ENCODE measurements at places on chromosomes 7 and 10. TPM values are rescaled to one million over a fixed set of nuclear protein-coding genes. Genes with fewer than 3 reads are reported as not detected.

- H3K4me1 ChIP-seq = peaks cover 40% of the 10 kb centered on the region
- peak overlapping the region; percentile 95 for H3K27ac ChIP-seq
- H3K27me3 ChIP-seq = no peaks in the 10 kb centered on the region
- DNase-seq = peak; percentile 72
- peaks cover 4% of the 10 kb centered on the region for H3K36me3 ChIP-seq
These were observed 122.8 kb downstream of the UBE2H start for GRCh38 chr7:129829737-129830631.

- peak; percentile 20 for DNase-seq
- H3K27ac ChIP-seq = no peak overlapping the region
- no peaks in the 10 kb centered on the region for H3K36me3 ChIP-seq
- no peaks in the 10 kb centered on the region for H3K27me3 ChIP-seq
- H3K4me1 ChIP-seq = peaks cover 3% of the 10 kb centered on the region
These were observed 268.4 kb upstream of the SLC26A5 start for GRCh38 chr7:103714376-103714927.

- no peak overlapping the region for H3K4me3 ChIP-seq
- H3K27me3 ChIP-seq = no peaks in the 10 kb centered on the region
- no peaks in the 10 kb centered on the region for H3K4me1 ChIP-seq
- no peak overlapping the region for H3K27ac ChIP-seq
- no peaks in the 10 kb centered on the region for H3K36me3 ChIP-seq
These were observed 213.6 kb upstream of the TBX20 start for GRCh38 chr7:35467456-35467978.

DNA sequence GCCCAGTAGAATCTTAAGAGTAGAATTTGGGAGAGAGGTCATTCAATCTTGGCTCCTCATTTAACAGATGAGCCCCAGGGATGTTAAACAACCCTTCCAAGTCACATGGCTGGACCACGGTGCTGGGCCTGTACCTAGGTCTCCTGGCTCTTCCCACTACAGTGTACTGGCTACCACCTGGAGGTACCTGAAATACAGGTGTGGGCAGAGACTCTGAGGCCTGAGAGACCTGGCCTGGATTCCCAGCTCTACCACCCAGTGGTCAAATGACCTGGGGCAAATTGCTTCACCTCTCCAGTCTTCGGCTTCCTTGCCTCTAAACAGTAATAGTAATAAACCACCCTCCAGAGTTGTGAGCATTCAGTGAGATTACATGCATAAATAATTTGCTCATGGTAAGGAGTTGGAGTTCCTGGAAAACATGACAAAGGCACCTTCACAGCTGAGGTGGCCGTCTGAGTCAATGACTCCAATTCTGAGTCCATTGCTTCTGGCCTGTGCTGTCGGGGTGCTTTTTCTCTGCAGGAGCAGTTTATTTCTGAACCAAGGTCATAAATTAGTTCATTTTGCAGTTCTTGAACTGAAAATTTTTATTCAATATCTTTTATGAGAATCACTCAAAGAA is 2.7 kb downstream of the GOT1 start:
- H3K4me3 ChIP-seq = no peak overlapping the region
- H3K27ac ChIP-seq = no peak overlapping the region
- DNase-seq = no peak
- no peaks in the 10 kb centered on the region for H3K27me3 ChIP-seq
- H3K36me3 ChIP-seq = peaks cover 6% of the 10 kb centered on the region

Gene PRDX3
- 127 TPM for total RNA-seq

Gene TYW1
- total RNA-seq = 16.3 TPM

- peaks cover 6% of the 10 kb centered on the region for H3K36me3 ChIP-seq
- no peak overlapping the region for H3K27ac ChIP-seq
- no peak overlapping the region for H3K4me3 ChIP-seq
- DNase-seq = no peak
These were observed 52.2 kb downstream of the ZNF467 start for GRCh38 chr7:149721084-149721601.

Gene ADRB1
- 0.62 TPM for total RNA-seq

Gene MBLAC1
- 2.7 TPM for total RNA-seq

GRCh38 chr10:33965795-33966581 is 631.5 kb upstream of the NRP1 start:
- H3K4me1 ChIP-seq = no peaks in the 10 kb centered on the region
- H3K4me3 ChIP-seq = no peak overlapping the region
- no peak for DNase-seq
- H3K36me3 ChIP-seq = no peaks in the 10 kb centered on the region
- no peak overlapping the region for H3K27ac ChIP-seq

DNA sequence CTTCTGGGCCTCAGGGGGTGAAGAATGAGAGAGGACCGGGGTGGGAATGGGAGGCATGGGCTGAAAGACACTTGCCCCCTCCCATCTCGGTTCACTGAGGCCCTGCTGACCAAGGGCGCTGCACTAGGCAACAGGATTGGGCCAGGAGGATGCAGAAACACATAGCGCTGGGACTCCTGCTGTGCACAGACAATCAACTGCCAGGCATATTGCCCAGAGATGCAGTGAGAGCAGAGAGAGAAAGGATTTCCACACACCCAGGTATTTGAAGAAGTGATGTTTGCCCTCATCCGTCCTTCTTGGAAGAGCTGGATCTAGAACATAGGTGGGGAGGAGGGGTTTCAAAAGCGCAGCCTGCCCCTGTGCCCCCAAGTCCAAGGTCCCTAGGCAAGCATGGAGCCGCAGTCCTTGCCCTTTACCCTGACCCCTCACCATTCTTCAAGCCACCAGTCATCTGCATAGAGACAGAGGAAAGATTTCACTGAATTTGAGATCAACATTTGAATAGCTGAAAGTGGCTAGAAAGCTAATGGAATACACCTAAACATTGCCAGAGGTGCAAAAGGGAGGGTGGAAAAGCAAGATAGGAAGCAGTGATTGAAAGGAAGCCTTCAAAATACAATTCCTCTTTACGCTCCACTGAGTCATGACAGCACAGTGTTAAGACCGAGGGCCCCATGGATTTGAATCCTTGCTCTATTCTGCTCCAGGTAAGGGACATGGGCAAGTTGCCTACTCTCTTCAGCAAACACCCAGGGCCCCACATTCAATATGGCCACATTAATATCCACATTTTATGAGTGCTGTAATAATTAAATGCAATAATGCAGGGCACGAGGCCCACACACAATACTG is 44.2 kb upstream of the TNS3 start:
- peaks cover 14% of the 10 kb centered on the region for H3K4me1 ChIP-seq
- H3K36me3 ChIP-seq = no peaks in the 10 kb centered on the region
- H3K27ac ChIP-seq = no peak overlapping the region
- no peak overlapping the region for H3K4me3 ChIP-seq

DNA sequence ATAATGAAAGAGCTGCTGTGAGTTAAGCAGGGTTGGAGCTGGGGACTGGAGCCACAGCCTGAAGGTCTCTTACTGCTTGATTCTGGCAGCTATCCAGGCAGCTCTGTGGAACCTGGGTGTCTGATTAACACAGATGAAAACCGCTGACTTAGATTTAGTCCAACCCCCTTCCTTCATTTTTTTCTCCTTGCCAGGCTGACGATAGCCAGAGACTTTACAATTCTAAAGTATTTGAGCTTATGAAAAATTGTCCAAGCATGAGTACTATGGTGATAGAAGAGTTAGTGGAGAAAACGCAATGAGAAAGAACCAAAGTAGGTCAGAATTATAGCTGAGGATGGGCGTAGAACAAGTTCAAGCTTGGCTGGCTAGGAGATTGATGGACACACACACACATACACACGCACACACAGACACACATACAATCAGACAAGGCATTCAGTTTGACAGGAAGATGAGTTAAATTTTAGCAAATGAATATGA is 13.5 kb upstream of the GPR85 start:
- no peaks in the 10 kb centered on the region for H3K27me3 ChIP-seq
- H3K4me3 ChIP-seq = no peak overlapping the region
- H3K36me3 ChIP-seq = no peaks in the 10 kb centered on the region
- H3K4me1 ChIP-seq = no peaks in the 10 kb centered on the region
- DNase-seq = peak; percentile 57

Gene SRRT
- 118 TPM for total RNA-seq

- H3K4me1 ChIP-seq = no peaks in the 10 kb centered on the region
- H3K36me3 ChIP-seq = no peaks in the 10 kb centered on the region
- no peak overlapping the region for H3K27ac ChIP-seq
- no peak for DNase-seq
These were observed 305.8 kb upstream of the GNAI1 start for GRCh38 chr7:79828866-79829265.

Gene APBB1IP
- not detected for total RNA-seq

Gene MARVELD1
- total RNA-seq = 79.2 TPM

GRCh38 chr10:89980166-89980565 is 278.8 kb downstream of the KIF20B start:
- no peak for DNase-seq
- H3K4me3 ChIP-seq = no peak overlapping the region
- no peak overlapping the region for H3K27ac ChIP-seq
- H3K27me3 ChIP-seq = no peaks in the 10 kb centered on the region

DNA sequence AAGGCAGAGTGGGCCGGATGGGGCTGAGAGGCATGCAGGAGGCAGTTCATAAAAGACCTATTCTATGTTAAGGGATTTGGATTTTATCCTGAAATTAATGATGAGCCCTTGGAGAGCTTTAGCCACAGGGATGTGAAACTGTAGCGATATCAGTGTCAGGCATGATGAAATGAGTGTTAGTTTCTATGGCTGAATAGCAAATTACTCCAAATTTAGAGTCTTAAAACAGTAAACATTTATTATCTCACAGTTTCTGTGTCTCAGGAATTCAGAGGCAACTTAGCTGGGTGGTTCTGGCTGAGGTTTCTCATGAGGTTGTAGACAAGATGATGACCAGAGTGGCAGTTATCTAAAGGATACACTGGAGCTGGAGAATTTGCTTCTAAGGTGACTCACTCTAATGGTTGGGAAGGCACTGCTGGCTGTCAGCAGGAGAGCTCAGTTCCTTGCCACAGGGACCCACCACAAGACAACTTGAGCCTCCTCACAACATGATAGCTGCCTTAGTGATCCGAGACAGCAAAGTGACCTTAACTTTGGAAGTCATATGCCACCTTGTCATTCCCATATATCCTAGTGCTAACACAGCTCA is 36.7 kb upstream of the SFTPD start:
- no peak overlapping the region for H3K4me3 ChIP-seq
- no peak overlapping the region for H3K27ac ChIP-seq
- no peaks in the 10 kb centered on the region for H3K4me1 ChIP-seq
- peaks cover 25% of the 10 kb centered on the region for H3K27me3 ChIP-seq
- H3K36me3 ChIP-seq = no peaks in the 10 kb centered on the region

Gene SEC24C
- total RNA-seq = 96.1 TPM

Gene EMX2
- not detected for total RNA-seq

DNA sequence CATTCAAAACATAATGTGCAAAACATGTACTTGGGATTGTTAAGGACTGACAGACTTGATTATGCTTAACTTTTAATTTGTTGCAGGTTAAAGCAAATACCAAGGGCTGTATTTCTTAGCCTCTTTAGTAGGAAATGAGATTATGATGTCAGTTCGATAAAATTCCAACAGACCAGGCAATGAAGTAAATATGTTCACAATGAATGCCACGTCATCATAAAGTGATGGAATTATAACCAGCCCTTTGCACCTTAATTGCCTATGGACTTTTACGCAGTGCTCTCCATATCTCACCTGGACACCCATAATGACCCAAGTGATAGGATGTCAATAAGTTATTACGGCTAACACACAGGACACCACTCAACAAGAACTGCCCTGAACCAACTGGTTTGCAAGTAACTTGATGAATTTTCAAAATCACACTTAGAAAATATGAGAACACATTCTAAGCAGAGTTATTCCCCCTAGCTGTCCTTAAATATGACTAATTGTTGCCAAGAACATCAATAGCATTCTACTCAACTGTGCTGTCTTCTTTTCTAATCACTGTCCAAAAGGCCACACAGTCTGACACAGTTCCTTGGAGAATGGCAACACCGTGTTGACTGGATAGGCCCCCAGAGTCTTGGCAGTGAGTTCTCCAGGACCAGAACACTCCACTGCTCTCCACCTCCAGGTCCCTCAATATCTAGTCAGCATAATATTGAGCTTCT is 115.0 kb downstream of the CHCHD3 start:
- no peak overlapping the region for H3K4me3 ChIP-seq
- H3K36me3 ChIP-seq = no peaks in the 10 kb centered on the region
- no peaks in the 10 kb centered on the region for H3K27me3 ChIP-seq
- H3K4me1 ChIP-seq = peaks cover 6% of the 10 kb centered on the region
- DNase-seq = peak; percentile 11

DNA sequence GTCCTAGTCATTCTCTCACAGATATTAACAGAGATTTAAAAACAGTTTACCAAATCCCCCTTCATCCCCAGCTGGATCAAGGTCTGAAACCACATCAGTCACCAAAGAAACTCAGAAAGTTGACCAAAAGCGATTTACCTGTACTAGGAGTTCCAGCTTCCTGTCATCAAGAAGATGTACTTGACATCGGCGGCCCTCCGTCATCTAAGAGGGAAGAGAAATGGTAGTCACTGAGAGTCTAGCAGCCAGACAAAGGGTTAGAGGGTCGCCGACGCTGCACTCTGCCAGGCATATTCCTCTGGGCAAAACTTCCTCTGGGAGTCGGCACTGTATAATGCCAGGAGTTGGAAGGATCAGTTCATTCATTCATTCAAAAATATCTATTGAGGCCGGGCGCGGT is 271.9 kb downstream of the PRPF18 start:
- DNase-seq = no peak
- H3K27ac ChIP-seq = no peak overlapping the region

GRCh38 chr7:41404375-41405074 is 298.4 kb downstream of the INHBA start:
- no peak overlapping the region for H3K27ac ChIP-seq
- no peaks in the 10 kb centered on the region for H3K27me3 ChIP-seq
- H3K4me3 ChIP-seq = no peak overlapping the region

Gene CYP2W1
- total RNA-seq = not detected

Gene SFTPA1
- not detected for total RNA-seq
